CD4-positive, alpha-beta T cell treated with Interleukin-12 subunit alpha and Interleukin-12 subunit beta, for 1 hour (primary cell): ENCODE measurements at places on chromosomes 1 and 21.
A peak's percentile ranks its signal among the peaks of the same experiment; 100 is the strongest.

DNA sequence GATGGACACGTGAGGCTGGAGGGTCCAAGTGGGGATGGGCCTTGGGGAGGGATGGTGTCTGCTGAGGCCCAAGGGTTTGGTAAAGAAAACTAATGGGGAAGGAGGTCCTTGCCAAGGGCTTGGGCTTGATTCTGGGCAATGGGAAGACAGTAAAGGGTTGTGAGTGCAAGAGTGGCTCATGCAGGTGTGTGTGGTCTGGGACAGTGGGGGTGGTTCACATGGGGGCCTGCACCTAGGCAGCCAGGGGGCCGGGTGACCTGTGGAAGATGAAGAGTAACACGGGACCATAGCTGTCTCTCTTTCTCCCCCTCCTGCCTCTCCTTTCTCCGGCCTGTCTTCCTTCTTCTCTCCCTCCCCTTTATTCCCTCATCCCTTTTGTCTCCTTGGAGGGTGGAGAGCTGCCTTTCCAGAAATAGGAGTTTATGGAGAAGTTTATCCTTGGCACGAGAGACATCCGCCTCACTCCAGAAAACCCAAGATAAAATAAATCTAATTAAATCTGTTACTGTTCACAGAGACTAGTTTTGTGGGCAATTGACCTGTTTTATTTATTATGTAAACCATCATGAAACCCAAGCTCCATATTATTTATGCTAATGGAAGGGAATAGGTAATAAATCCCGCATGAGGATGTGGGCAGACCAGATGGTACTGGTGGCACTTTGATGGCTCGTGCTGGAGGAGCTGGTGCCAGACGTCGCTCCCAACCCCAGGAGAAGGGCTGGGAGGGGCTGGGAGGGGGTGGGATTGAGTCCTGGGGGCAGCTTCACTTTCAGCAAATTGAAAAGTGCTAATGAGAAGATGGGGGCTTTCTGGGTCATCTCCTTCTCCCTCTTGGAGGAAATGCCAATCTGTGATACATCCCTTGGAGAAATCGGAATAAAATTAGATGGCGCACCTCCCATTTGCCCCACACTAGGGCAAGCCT, 272.9 kb upstream of the CSF3R start:
- no peak for DNase-seq

DNA sequence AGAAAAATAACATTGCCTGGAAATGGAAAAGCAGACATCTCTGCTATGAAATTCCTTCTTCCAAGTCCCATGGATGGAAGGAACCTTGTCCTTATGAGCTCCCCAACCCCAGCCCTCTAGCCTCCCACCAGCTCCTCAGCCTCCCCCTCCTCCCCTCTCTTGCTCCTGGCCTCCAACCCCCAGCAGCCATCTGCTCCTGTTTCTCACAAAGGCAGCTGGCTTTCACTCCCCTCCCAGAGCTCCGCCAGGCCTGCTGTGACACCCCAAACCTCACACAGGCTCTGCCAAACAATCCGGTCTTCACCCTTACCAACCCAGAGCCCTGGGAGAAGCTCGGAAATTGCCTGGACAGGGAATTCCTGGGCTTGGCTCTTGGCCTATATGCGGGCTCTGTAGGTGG, 69.2 kb downstream of the KLHDC7A start:
- DNase-seq = no peak

- peak; percentile 59 for DNase-seq
Observed at GRCh38 chr1:2554621-2555387, 1.4 kb upstream of the TNFRSF14 start.

GRCh38 chr1:173393659-173394000, 83.5 kb upstream of the PRDX6 start:
- DNase-seq = no peak

DNA sequence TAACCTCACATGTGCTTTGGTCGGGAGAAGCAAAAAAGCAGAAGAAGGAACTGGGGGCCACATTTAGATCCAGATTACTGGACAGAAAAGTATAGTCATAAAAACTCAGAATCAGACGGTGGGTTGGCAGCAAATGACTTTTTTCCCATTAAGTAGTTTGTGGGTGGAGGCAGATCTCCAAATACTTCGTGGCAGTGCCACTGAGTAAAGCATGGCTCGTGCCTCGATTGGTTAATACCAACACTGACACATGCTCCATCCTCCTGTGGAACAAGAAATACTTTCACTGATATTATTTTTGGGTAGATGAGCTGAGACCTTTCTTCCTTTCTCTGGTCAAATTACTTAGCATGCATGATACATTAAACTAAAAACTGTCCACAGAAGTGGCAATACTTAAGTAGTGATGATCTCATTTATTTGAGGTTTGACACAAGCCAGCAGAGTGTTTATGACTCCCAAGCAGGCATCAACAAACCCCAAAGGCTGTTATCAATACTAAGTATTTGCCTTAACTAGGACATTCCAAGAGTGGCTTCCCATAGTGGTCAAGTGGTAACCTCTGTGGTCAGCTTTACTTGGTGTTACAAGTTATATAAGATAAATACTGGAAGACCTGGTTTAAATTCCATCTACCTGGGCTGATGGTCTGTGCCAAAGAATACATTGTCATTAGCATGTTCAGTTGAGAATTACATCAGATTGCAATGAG, 500.0 kb upstream of the RUNX1 start:
- no peak for DNase-seq

- DNase-seq = no peak
Observed at GRCh38 chr1:117576236-117576635, 29.6 kb upstream of the TENT5C start.

- DNase-seq = peak; percentile 15
Observed at GRCh38 chr1:39081271-39082009, 55.3 kb downstream of the NDUFS5 start.

GRCh38 chr21:44630440-44630839, 3.5 kb downstream of the KRTAP10-9 start:
- DNase-seq = peak; percentile 12

DNA sequence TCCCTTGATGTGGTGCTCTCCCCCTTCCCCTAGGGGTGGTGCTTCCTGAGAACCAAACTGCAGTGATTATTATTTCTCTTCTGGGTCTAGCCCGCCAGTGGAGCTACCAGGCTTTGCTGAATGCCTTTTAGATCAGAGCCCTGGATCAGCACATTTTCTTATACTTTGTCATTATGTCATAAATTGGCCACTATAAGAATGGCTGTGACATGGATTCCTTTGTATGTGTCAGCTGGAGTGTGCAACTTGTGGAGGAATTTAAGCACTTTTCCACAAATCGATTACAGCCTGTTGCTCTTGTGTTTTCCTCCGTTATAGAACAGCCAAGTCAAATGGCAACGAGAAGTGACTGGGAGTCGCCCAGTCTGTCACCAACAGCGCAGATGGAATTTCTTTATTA, 273.3 kb downstream of the DUSP10 start:
- DNase-seq = no peak

- DNase-seq = peak; percentile 35
Observed at GRCh38 chr21:45109831-45110492, 35.6 kb downstream of the ADARB1 start.

GRCh38 chr21:31110430-31110829, 72.2 kb upstream of the KRTAP19-8 start:
- no peak for DNase-seq

DNA sequence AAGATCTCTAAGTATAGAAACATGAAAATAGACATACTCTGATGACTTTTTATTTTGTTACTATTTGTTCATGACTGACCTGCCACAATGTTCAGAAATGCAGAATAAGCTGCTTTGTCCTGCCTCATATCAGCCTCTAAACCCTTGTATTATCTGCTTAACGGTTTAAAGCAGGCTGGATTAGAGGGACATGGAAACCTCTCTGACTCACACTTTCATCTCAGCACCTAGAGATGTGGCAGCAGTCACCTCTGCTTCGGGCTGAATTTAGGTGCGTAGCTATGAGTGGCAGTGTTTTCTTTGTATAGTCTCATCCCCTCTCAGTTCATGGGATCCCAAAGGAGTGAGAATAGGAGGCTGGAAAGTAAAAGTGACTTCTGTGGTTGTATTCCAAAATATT, 255.4 kb downstream of the RGS7 start:
- no peak for DNase-seq

DNA sequence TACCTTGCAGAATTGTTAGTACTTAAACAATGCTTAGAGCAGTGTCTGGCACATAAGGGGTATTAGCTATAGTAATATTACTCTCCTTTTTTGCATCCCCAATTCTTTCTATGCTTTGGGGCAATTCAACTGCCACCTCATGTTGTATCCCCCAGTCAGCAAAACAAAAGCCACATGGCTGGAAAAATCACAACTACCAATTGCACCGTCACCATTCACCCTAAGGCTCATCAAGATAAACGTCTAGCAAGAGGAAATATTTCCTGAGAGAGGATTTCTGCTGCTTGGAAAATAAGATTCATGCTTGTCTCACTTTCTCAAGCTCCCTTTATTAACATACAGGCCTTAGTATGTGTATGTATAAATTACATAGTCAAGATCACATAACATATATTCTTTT, 12.1 kb upstream of the TLR5 start:
- DNase-seq = no peak

DNA sequence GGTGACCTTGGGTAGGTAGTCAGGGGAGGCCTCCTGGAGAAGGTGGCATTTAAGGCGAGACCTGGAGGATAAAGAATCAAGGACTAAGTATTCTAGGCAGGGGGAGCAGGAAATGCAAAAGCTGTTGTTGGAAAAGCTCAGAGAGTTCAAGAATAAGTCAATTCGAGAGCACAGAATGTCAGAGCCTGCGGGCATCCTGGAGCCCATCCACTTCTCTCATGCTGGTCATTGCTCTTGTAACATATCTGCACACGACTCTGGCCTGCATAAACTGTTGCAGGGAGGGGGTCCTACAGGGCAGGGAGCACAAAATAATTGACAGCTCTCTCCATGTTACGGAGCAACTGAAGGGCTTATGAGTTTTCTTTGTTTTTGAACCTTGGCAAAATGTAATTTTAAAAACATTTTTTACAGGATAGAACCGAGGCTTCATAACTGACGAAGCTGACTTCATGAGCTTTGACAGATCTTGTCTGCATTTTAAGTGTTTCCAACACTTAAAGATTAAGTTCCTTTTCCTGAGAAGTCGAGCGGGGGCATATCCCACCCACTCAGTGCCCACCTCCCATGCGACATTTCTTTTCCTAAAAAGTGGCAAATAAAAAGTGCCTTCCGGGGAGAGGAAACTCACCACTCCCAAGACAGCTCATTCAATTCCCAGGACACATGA, 4.2 kb downstream of the PLA2G5 start:
- DNase-seq = no peak

DNA sequence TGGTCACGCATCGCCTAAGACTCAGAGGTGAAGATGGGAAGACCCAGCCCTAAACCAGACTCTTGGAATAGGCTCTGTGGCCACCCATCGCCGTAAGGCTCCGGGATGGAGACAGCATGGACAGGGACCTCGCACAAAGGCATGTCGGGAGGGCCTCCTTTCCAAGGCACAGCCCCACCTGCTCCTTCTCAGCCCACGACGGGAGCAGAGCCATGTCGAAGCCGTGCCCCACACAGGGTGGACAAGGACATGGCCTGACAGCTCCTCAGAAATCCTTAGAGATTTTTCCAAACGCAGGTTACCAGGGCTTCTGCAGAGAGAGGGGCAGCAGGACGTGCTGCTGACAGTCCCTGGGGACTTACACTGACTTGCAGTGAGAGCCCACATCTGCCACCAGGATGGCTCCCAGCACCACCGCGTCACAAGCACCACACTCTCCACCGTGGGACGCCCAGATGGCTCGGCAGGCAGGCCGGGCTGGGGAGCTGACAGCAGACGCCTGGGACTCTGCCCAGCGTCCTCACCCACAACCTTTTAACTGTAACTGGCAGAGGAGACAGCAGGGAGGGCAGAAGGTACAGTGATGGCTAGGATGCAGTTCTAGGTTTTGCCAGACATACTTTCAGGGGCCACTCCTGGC, 12.0 kb downstream of the SSU72 start:
- DNase-seq = no peak

- no peak for DNase-seq
Observed at GRCh38 chr1:63662841-63663240, 69.6 kb downstream of the PGM1 start.

- no peak for DNase-seq
Observed at GRCh38 chr1:237789619-237790018, 101.1 kb downstream of the ZP4 start.

DNA sequence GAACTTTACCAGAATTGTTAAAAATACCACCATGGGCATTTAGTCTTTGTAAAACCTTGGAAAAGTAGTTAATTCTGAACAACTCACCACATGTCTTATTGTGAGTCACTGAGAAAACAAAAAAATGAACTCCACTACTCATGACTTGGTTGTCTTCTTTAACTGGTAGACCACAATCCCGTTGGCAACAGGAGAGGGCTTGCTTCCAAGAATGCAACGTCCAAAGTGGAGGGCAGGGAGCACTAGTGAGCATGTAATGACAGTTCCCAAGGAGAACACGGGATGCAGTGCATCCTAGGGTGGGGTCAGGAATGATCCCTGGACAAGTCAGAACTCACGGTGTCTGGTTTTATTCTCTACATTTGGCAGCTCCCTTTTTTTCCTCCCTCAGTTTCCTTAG, 15.2 kb upstream of the HMCN1 start:
- DNase-seq = no peak

DNA sequence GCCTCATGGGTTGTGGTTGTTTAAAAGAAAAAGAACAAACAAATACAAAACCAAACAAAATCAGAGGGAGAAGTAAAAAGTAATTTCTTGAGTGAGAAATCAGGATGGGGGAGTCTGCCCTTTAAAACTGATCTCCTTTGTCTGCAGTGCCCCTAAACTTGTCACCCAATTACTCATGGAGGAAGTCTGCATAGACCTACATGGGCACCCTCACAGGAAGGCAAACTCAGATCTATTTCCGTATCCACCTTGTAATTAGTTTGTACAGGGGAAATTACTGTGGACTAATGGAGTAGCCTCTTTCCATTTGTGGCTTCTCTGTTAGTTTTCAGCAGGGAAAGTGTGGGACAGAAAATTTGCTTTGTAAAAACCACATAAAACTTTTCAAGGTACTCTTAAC, 600.4 kb downstream of the ADGRL2 start:
- no peak for DNase-seq

GRCh38 chr1:56477164-56478111, 101.9 kb downstream of the PLPP3 start:
- DNase-seq = no peak

DNA sequence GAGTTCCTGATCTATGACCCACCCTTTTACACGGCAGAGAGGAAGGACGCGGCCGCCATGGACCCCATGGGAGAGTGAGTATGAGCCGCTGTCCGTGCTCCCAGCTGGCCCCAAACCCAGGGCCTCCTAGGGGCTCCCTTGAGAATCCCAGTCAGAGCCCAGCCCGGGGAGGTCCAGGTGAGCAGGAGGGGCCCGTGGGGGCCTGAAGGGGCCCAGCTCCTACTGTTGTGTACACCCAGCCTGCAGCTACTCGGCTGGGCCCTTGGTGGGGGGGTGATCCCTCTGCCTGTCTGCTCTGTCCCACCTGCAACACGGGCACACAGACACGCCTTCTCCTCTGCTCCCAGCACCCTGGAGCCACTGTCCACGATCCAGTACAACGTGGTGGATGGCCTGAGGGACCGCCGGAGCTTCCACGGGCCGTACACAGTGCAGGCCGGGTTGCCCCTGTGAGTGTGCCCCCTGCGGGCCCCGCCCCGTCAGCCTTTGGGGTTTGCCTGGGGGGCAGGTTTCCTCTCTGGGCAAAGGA, 28.6 kb upstream of the LRRC3 start:
- DNase-seq = no peak
